Hematopoietic multipotent progenitor cell (in vitro differentiated cells): ENCODE measurements at places on chromosomes 12 and 14.
A peak's percentile ranks its signal among the peaks of the same experiment; 100 is the strongest.

- peak; percentile 25 for DNase-seq
These were observed 42.4 kb upstream of the SGPP1 start for GRCh38 chr14:63770187-63770807.

- DNase-seq = no peak
These were observed 6.4 kb downstream of the ATN1 start for GRCh38 chr12:6934110-6934509.

GRCh38 chr14:88848571-88848970, 24.1 kb downstream of the TTC8 start:
- no peak for DNase-seq

DNA sequence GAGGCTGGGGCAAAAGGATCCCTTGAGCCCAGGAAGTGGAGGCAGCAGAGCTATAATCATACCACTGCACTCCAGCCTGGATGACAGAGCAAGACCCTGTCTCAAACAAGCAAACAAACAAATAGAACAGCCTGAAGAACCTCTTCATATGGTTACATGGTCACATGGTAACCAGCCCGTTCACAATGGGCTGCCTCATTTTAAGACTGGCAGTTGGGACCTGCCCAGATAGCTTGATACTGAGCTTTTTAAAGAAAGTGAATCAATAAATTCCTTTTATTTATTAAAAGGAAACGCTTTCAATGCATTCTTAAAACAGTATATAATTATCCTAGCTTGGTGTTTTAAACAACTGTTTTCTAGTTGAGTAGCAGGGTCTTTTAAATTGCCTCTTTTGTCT, 10.5 kb downstream of the MLXIP start:
- DNase-seq = no peak

GRCh38 chr12:119241049-119241448, 62.3 kb downstream of the HSPB8 start:
- DNase-seq = no peak

GRCh38 chr14:100804558-100805309, 21.2 kb upstream of the MEG3 start:
- no peak for DNase-seq

- no peak for DNase-seq
These were observed 194.1 kb downstream of the NOVA1 start for GRCh38 chr14:26403760-26404159.

- no peak for DNase-seq
These were observed 128.0 kb downstream of the RFLNA start for GRCh38 chr12:124422570-124423523.

DNA sequence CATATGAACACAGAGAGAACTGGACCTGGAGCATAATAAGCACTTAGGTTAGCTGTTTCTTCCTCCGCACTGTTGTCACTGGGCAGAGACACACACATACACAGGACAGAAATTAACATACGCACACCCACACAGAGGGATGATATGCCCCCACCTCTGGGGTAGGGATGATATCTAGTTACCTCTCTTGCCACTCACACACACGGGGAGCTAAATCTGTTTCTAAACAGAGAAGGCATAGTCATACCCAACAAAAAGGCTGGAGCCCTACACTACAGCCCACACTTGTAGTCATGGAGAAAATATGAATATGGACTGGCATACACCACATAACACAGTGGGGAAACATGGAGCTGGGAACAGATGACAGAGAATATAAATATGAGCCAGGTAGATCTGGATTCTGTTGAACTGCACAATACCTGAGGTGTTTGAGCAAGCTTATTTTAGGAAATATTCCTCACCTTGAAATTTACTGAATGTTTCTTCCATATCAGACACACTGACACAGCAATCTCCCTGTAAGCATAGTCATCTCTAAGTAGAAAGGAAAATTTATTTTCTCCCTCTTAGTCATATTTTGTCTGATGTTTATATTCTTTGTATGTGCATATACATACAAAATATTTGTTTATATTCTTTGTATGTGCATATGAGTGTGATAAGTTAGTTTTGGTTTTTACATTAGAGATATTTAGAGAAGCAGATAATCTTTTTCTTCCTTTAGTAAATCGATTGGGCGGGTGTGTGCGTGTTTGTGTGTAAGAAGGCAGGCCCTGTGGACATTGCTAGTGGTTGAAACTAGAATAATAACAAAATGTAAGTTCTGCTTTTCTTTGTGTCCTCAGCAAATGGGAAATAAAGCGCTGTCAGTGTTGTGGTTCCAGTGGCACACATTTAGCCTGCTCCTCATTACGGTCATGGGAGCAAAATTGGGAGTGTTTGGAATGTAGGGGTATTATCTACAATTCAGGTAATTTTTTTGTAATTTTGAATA, 20.9 kb upstream of the SCFD1 start:
- DNase-seq = no peak
